ENCODE measurements at places on chromosomes 16 and 17.

- DNase-seq = no peak
Measured at GRCh38 chr17:73744411-73744810, 100.2 kb upstream of the SDK2 start.

- no peak for DNase-seq
Measured at GRCh38 chr16:67942200-67942509, 1.8 kb downstream of the LCAT start.

- DNase-seq = no peak
Measured at GRCh38 chr16:6335072-6335471, 997.6 kb upstream of the RBFOX1 start.

DNA sequence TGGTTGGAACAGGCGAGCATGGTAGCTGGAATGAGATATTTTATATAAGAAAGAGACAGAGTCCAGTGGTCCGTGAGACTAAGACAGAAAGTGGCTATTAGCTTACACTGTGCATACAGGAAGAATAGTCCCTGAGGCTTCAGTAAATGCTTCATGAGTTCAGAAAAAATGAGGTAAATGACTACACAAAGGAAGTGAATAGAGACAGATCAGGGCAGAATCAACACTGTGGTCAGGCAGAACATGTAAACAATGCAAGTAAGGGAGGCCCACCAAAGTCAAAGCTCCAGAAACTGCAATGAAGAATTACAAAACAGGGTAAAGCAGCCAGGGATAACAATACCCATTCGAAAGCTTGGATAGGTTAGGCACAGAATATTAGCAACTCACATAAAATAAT lies 4.8 kb downstream of the ABCA10 start:
- DNase-seq = no peak

DNA sequence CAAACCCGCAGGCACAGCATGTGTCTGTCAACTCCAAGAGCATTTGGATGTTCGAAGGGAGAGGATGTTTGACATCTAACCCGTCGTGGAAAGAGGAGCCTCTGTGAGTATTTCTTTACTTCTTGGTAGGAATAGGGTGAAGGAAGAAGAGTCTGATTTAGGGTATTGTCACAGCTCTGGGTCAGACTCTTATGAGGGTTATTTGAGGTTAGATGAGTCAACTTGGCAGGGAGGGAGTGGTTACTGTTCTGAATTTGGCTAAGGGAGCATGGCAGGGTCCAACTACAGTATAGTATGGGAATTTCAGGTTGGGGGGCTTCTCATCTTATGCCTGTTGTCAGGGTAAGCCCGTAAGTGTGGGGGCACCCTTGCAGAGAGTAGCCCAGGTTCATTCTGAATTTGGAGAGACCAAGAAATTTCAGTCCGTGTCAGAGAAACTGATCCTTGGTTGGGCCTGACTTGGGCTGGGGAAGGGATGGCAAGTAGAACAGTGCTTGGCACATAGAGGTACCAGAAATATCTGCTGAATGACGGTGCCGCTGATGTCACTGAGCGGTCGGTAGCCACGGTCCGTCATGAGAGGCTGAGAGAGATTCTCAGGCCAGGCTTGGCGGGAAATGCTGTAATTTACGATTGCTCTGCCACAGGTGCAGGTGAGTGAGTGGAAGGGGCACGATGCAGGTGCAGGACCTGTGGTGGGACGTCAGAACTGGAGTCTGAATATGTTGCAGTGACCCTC lies 43.2 kb downstream of the MYH3 start:
- no peak for DNase-seq
